ENCODE measurements at places on chromosomes 13 and 19. TPM values are rescaled to one million over a fixed set of nuclear protein-coding genes. Genes with fewer than 3 reads are reported as not detected.

GRCh38 chr19:33520048-33520643 is 1.4 kb downstream of the PEPD start:
- no peak for DNase-seq

- peak; percentile 64 for DNase-seq
These were observed 3.2 kb downstream of the CCDC106 start for GRCh38 chr19:55651236-55651635.

- DNase-seq: no peak
These were observed 34.8 kb downstream of the SLAIN1 start for GRCh38 chr13:77732287-77732686.

CBY2 gene
- total RNA-seq: not detected
